ENCODE measurements at places on chromosomes 2 and 18.
A peak's percentile ranks its signal among the peaks of the same experiment; 100 is the strongest.

DNA sequence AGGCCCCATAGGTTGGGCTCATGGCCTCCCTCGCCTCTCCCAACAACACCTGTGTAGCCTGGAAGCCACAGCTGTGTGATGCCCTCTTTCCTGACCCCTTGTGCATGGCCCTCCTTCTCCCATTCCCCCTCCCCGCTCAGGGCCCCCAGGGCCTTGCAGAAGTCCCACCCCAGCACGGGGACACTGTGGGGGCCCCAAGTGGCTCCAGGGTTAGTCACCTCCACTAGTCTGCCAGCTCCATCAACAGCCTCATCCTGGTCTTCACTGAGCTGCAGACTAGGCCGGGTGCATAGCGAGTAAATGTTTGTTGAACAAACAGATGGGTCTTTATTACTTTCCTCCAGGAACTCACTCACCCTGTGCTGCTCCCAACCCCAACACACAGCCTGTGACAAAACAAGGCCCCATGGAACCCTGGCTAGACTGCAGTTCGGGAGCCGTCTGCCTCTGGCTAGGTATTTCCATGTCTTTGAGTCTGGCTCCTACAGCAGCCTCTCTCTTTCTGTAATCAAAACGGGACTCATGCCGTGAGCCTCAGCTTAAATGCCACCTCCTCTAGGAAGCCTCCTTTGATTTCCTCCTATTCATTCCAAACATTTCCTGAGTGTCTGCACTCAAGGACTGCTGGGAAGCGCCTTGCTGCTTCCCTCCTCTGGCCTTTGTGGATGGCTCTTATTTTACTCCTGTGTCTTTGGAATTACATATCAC is 109.9 kb upstream of the ID2 start:
- no peak for DNase-seq

DNA sequence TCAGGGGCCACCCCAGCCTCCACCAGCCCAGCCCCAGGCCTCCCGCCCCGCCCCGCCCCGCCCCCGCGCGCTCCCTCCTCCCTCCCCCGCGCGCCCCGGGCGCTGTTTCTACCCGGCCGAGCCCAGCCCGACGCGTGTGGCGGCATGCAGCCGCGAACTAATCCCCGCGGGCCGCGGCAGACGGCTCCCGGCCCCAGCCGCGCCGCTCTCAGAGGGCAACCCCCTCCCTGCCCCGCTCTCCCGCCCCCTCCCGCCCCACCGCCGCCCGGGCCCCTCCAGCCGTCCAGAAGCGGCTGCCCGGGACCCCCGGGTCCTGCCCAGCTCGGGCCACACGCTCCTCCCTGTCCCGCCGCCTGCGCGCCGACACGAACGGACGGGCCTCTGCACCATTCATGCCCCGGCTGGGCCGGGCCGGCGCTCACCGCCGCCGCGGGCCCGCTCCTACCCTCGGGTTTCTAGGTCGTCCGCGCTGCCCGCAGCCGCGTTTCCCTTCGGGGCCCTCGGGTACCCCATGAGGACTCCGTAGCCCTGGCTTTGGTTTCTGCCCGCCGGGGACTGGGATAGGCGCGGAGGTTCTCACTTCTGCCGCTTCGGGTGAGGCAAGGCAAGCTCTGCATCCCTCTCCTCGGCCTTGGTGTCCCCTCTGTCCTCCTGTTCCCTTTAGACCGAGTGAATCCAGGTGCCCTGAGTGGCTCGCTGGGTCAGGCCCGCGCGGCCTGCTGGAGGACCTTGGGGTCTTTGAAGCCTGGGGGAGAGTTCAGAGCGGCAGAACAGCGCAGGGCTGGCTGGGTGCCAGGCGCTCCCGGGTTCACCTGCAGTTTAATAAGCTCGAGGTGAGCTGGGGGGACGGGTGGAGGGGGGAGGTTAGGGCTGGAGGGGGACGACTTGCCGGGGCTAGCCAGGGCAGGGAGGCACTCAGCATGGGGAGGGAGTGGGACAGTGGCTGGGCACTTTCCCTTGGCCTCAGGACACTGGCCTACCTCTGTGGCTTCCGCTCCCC is 3.1 kb downstream of the WNT10A start:
- no peak for DNase-seq

DNA sequence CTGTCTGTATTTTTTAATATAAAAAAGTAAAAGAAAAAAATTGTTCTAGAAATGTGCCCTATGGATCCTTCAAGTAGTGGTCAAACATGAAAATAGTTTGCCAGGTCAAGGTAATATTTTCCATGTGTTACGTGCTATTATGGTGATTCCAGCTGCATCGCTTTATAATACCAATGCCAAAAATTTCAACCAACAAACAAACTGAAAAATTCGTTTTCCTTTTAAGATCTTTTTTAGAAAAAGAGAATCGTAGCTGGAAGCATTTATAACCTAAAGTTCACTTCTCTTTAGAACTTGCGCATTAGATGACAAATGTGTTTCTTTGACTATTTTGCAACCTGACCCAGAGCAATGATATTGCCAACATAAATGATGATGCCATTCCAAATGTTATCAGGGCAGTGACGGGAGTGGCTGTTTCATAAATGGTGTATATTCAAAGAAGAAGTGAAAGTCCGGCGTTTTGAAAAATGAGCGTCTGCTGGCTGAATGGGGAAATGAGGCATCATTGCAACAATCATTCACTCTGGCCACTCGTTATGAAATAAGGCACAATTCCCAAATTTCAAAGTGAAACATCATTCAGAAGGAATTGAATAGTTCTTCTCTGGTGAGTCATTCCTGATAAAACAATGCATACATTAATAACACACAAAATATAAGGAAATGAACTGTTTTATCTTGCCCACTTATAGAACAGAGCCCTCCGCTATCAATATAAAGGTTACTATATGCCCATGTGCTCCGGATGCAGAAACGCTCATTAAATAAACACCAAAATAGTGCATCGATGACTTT is 297.4 kb downstream of the TGIF1 start:
- no peak for DNase-seq

- DNase-seq = no peak
Observed at GRCh38 chr2:226766352-226767055, 33.1 kb downstream of the IRS1 start.

DNA sequence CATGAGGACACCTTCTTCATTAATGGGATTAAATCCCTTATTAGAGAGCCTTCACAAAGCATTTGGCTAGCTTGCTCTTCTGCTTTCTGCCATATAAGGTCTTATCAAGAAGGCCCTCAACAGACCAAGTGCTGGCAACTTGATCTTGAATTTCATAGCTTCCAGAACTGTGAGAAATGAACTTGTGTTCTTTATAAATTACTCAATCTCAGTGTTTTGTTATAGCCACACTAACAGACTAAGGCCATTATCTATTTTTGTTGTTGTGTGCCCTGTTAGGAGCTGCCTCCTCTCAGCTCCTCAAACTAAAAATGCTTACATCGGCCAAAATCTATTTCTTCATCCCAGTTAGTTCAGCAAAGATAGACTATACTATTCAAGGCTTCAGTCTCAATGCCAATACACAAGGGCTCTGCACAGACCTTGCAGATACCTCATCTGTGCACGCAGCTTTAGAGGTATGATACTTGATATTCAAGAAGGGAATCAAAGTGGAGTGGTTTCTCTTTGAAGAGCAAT is 182.9 kb downstream of the GPD2 start:
- DNase-seq = no peak

DNA sequence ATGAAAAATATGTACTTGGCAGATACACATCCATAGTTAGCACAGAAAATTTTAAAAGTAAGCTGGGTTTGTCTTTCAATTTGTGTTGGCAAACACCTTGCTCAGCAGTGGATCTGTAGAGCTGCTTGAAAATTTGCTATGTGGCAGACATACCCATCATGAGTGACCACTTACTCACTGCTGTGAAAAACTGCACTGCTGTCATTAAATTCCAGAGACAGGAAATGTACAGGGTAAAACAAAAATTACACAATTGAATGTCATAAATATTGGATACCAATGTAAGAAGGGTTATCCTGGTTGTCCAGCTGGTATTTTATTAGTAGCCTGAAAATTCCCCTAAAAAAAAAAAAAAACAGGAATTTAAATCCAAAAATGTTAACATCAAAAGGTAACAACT is 24.5 kb downstream of the NIF3L1 start:
- no peak for DNase-seq

DNA sequence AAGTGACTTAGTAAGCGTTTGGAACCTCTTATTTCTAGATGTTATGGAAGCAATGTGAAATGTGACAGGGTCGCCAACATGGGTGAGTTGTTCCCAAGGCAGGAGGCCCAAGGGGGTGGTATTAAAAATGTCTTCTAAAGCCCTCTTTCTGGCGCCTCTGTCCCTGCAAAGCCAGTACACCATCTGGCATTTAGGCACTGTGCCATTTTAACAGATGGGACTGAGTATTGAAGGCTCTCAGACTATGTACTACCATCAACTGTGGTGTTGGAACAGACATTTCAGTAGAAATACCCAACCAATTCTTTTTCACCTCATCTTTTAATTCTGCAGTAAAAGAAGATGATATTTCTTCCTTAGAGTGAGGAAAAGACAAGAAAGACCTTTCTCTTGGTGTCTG is 384.5 kb upstream of the MMADHC start:
- no peak for DNase-seq

GRCh38 chr2:96174251-96175144 is 29.3 kb upstream of the DUSP2 start:
- DNase-seq = peak; percentile 84

DNA sequence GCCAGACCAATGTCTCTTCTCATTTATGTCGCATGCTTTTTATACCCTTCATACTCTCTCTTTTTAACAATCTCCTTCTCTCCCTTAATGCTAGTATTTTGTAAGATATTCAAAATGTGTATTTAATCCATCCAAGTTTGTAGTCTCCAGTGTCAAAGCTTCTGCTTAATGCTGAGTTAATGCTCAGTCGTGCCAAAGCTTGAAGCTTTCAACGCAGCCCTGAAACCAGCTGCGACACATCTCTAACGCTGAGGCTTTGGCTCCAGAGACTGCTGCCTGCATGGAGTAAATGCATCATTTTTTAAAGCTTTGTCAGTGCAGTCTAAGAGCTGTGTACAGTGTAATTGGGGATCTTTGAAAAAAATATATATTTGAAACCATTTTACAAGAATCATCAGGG is 2108.8 kb upstream of the PIK3C3 start:
- DNase-seq = peak; percentile 46

DNA sequence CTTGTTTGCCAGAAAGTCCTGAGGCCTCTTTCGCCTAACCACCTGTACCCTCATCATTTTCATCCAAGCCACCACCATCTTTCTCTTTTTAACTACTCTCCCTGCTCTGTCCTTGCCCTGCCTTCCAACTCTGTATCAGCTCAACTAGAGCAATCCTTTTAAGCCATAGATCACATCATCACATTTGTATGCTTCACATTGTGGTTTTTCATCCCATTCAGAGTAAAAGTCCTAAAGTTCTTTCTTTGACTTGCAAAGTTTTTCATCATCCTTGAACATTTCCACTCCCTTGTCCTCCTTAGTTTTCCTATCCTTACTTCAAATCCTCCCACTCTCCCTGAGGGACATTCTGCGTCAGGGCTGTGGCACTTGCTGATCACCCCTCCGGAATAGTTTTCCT is 73.9 kb downstream of the SLC39A10 start:
- no peak for DNase-seq

DNA sequence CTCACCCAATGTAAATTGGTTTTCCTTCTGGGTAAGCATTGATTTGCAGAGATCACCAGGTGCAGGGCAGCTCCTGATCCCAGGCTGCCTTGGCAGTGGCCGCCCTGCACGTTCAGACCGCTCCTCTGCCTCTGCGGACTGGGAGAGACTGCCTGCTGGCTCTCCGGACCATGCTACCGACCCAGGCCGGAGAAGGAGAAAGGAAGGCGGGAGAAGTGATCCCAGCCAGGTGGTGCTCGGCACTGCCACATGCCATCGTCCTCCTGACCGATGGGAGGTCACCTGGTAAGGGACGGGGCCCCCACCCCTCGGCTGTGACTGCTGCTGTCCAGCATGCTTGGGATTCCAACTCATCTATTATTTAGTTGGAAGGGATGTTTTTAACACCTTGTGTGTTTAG is 108.1 kb upstream of the POU3F3 start:
- no peak for DNase-seq

DNA sequence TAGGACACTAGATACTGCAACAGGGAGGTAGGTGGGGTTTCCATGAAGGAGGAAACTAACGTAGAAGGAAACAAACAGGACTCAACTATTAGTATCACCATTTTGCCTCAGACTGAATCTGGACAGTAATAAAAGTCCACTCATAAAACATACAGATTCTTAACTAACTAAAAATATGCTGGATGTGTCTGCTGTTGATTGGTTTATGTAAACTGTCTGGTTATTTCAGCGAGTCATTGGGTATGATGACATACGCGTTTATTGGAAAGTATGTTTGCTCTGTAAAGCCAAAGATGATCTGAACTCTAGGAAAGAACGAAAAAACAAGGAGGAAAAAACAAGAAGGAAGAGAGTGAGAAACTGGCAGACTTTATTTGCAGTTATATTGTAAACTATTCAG is 1816.1 kb upstream of the LRRTM1 start:
- DNase-seq = no peak

- no peak for DNase-seq
Observed at GRCh38 chr18:60311676-60312360, 60.8 kb downstream of the MC4R start.

Data from lower lobe of right lung (tissue), 2 donors.